Bronchial epithelial cell (primary cell): ENCODE measurements at places on chromosomes 7 and 10. TPM values are rescaled to one million over a fixed set of nuclear protein-coding genes. Genes with fewer than 3 reads are reported as not detected.

Gene CLRN3
- not detected in 2 replicates for total RNA-seq

Gene EGR2
- 0.13 and 0.26 TPM in 2 replicates for total RNA-seq

Gene ANKRD61
- 0.26 TPM in 1 of 2 replicates, not detected in the other for total RNA-seq

Gene MAGI2
- 2.6 and 2.7 TPM in 2 replicates for total RNA-seq

GRCh38 chr10:3813267-3813666 is 28.3 kb upstream of the KLF6 start:
- peak; percentile 65 for DNase-seq

DNA sequence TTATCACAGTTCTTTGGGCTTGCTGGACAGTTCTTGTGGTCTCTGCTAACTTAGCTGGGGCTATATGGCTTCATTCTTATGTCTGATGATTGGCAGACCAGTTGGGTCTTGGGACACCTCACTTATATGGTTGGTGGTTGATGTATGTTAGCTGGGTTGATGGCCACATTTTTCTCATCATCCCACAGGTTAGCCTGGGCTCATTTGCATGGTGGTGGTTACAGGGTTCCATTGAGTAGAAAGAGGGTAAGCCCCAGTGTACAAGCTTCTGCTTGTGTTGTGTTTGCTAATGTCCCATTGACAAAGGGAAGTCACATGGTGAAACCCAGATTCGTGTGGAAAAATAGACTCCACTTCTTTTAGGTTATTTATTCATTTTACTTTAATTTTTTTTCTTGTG is 40.6 kb downstream of the TMEM60 start:
- no peak for DNase-seq

GRCh38 chr7:4675771-4676367 is 6.2 kb upstream of the FOXK1 start:
- peak; percentile 33 for DNase-seq

DNA sequence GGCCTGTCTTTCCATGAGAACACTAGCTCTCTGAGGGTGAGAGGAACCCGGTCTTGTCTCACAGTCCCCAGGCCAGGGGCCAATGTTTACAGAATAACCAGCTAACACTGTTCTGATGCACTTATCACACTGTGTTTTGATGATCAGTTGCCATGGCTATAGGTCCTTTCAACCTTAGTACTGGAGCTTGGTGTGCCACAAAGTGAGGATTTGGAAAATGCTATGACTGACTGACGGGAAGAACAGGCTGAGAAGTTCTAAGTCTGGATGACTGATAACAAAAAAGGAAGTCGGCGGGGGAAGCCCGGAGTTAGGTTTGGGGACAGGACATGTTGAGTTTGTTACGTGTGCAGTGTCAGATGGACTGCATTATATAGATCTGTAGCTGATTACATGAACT is 141.8 kb downstream of the CTTNBP2 start:
- DNase-seq: no peak

DNA sequence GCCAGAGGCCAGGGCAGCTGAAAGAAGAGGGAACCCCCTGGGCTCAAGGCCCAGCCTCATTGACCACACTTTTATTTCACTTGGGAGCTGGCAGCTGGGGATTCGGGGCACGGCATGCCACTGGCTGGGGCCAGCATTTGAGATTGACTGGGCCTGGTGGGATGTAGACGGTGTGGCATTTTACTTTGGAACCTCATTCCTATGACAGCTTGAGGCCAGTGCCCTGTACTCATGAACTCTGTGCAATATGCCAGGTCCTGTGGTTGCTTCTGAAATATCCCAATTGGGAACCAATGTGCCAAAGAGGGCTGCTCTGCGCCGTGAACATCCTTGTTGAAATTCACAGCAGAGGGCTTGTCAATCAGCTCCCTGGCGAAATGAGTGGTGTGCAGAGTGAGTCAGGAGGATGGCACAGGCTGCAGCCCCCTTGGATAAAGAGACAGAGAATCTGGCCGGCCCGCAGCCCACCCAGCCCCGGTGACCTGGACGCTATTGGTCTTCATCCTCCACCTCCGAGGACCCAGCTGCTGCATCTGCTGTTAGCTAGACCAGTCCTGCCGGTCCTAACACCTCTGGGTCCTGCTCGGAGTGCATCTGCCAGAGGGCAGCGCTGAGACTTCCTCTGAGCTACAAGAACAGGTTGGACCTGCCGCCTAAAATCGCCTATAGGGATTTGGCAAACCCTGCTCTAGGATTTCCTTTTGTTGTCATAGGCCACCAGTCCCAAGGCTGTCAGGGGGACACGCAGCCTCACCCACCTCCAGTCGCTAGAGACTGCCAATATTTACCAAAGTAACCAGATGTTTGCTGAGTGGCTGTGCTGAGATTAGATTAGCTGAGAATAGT is 58.0 kb downstream of the PRKAG2 start:
- peak; percentile 54 for DNase-seq

DNA sequence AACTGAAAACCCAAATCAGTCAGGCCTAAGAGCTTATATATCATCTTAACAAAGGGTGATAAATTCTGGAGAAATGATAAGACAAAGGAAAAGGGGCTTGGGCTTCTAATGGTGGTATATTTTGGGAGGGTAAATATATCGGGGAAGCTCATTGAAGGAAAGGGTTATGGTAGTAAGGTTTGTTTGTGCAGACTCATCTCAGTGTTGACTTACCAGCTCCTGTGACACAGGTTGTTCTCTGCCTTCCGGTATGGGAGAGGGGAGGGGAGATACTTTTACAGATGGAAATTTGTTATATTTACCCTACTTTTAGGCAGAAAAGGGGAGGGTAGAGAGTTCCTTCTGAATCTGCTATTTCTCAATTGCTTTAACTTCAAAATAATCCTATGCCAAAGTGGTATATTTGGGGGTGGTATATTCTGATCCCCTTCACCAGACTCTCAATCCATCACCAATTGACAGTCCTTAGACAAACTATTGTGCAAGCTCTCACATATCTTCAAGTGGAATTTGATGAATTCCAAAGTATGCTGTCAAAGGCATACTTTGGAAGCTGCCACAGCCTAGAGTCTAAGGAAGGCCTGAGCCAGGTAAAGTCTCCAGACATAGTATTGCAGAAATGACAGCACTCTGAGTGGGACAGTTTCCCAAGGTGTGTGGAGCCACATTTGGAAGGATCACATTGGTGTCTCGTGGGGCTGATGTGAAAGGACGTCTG is 13.3 kb upstream of the PAPSS2 start:
- DNase-seq: no peak

GRCh38 chr10:112722758-112723157 is 227.3 kb upstream of the TCF7L2 start:
- no peak for DNase-seq

- peak; percentile 53 for DNase-seq
These were observed 2.5 kb downstream of the SCRN1 start for GRCh38 chr7:29987083-29987482.

GRCh38 chr10:100021322-100021721 is 11.6 kb upstream of the DNMBP start:
- DNase-seq: no peak

GRCh38 chr7:156092307-156092706 is 280.0 kb upstream of the SHH start:
- DNase-seq: no peak

- peak; percentile 55 for DNase-seq
These were observed 32.9 kb upstream of the FAM3C start for GRCh38 chr7:121428855-121429489.

DNA sequence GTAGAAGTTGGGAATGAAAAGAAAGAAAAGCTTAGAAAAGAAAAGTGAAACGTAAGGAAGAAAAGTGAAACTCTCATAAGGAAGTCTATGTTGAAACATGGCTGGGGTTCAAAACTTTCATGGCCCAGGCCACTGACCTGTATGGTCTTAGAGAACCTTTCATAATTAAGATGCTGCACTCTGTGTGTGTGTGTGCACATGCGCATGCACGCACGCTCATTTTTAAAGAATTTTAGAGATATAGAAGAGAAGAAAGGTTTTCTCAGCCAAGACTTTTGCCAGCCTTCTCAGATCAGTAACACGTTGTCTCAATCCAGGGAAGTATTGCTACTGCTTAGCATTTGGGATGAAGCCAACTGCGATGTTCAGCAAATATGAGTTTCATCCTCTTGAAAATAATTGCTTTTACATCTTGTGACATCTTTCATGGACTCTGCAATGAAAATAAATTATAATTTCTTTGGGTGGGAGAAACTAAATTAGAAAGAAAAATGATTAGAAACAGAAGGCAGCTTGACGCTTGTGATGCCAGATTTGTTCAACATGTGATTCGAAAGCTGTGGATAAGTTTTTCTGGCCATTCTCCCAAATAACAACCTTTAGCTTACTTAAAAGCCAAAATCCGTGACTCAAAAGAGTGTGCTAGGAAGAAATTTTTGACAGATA is 16.2 kb upstream of the SLC26A4 start:
- no peak for DNase-seq

DNA sequence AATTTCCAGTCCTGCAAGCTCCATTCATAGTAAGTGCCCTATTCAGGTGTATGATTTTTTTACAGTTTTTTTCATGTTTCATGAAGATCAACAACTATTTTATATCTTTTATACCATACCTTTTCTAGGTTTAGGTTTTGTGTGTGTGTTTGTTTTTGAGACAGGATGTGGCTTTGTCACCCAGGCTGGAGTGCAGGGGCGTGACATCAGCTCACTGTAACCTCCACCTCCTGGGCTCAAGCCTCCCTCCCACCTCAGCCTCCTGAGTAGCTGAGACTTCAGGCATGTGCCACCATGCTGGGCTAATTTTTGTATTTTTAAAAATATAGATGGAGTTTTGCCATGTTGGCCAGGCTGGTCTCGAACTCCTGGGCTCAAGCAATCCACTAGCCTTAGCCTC is 35.0 kb downstream of the ARMH3 start:
- no peak for DNase-seq

DNA sequence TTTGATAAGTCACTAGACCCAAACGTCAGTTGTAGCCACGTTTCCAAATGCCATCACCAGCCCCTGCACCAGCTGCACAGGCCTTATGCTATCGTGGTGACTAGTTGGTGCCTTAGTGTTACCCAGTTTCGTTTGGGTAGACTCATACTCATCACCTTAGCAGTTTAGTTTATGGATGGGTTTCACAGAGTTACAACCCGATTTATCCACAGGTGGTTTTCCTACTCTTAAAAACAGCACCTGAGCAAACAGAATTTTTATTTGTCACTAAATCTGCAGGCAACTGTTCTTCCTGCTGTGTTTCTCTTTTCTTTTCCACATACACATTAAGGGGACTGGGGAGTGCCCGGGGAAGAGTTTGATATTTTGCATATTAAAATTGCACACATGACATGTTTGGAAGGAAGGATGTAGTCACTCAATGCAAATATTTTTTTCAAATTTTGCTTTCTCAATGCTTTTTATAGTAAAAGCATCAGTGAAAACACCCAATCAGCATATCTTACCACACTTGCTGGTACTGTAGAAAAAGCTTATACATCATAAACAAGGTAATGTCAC is 41.6 kb downstream of the PDSS1 start:
- DNase-seq: no peak
